ENCODE measurements at places on chromosomes 11 and 22.

GRCh38 chr11:33769542-33769941 is 4.8 kb downstream of the FBXO3 start:
- no peak for DNase-seq

- peak; percentile 66 for DNase-seq
Measured at GRCh38 chr11:119573858-119574257, 150.9 kb upstream of the THY1 start.

- DNase-seq: peak; percentile 11
Measured at GRCh38 chr11:122186439-122187080, 70.5 kb upstream of the BLID start.

GRCh38 chr11:63609536-63609935 is 4.7 kb downstream of the PLAAT3 start:
- DNase-seq: no peak

- no peak for DNase-seq
Measured at GRCh38 chr11:36215693-36216060, 73.5 kb downstream of the COMMD9 start.

DNA sequence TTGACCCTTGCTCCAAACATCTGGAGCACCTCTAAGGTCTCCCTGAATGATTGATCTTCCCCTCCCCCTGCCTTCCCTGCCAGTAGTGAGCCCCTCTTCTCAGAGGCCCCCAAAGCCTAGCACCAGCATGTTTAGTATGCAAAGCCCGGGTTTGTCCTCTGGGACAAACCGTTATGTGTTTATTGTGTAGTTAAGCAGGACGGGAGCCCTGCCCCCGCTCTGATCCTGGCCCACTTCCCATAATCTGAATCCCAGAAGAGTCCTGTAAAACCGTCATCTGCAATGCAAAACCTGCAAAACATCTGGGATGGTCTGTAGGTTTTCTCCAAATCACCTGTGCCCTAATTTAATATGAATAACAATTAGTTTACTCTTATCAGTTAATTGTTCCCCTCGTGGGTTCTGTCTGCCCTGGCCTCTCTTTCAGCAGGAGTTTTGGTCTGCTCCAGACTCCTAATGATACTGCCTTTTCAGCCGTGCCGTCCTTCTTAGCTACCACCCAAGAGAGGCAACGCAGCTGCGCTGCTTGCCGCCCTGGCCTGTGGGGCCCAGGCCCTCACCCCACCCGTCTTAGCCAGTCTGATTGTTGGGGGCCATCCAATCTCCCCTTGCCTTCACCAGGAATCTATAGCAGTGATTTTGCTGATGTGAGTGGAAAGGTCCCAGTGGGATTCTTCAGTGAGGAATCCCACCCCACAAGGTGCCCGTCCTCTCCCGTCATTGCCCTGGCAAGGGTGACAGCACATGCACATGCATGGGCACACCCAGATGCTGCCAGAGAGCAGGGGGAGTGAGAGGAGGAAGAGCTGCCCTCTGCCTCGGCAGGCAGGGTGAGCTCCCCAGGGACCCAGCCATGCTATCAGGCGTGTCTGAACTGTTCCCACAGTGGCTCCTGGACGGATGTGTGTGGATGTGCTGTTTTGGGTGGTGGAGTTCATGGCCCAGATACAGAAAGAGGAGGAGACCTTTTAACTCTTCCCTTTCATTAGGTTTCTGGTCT is 3.0 kb upstream of the B3GAT1 start:
- DNase-seq: no peak

DNA sequence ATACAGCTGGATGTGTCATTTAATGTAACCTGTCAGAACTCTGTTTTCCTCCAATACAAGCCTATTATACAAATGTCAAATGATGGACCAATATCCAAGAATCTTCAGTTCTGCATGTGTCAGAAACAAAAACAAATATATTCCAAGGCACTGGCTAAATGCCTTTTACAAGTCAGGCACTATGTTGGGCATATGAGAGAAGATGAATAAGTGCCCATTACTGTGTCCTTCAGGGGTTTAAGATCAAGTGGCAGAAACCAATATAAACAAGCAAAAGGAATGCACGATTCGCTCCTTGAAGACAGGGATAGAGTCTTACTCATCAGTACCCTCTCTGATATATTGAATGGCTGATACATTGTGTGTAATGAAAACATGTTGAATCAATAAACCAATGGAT is 254.4 kb downstream of the TTC28 start:
- DNase-seq: no peak

GRCh38 chr11:13091373-13091772 is 82.3 kb downstream of the RASSF10 start:
- no peak for DNase-seq

GRCh38 chr11:96188243-96189006 is 154.6 kb downstream of the MAML2 start:
- peak; percentile 87 for DNase-seq
